ENCODE measurements at places on chromosomes 6 and 20.
A peak's percentile ranks its signal among the peaks of the same experiment; 100 is the strongest.

- no peak for DNase-seq
- no peaks in the 10 kb centered on the region for H3K27me3 ChIP-seq
- H3K4me1 ChIP-seq, result no peaks in the 10 kb centered on the region
- H3K36me3 ChIP-seq, result no peaks in the 10 kb centered on the region
- H3K27ac ChIP-seq, result no peak overlapping the region
- H3K4me3 ChIP-seq, result no peak overlapping the region
Measured at GRCh38 chr6:163585932-163586437, 171.5 kb downstream of the QKI start.

- H3K27ac ChIP-seq, result peak overlapping the region; percentile 86
- H3K27me3 ChIP-seq, result no peaks in the 10 kb centered on the region
- peak; percentile 36 for DNase-seq
- no peaks in the 10 kb centered on the region for H3K4me1 ChIP-seq
- H3K36me3 ChIP-seq, result no peaks in the 10 kb centered on the region
- H3K4me3 ChIP-seq, result no peak overlapping the region
Measured at GRCh38 chr6:167588920-167589614, 237.6 kb upstream of the AFDN start.

GRCh38 chr6:19394051-19394450 is 443.1 kb upstream of the ID4 start:
- no peaks in the 10 kb centered on the region for H3K27me3 ChIP-seq
- H3K27ac ChIP-seq, result no peak overlapping the region
- H3K4me1 ChIP-seq, result no peaks in the 10 kb centered on the region
- no peak overlapping the region for H3K4me3 ChIP-seq
- no peak for DNase-seq
- no peaks in the 10 kb centered on the region for H3K36me3 ChIP-seq

DNA sequence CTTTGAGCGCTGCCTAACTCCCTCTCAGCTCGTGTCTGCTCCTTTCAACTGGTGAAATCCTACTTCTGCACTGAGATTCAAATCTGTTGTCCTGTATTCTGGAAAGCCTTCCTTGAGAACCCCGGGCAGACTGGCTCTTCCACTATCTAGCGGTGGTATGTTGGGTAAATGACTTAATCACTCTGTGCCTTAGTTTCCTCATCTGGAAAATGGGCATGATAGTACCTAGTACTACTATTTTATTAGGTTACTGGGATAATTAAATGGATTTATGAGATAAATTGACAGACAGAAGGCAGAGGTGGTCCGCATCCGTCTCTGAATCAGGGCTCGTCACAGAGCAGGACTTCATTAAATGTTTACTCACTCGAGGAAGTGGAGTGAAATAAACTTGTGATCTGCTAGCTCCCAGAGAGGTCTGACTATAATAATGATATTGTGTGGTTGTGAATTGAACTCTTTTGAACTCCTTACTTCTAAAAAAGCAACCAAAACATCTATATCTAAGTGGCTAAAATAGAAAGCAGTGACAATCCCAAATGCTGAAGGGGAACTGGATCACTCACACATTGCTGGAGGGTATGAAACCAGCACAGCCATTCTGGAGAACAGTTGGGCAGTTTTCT is 26.6 kb downstream of the PPP1R16B start:
- no peaks in the 10 kb centered on the region for H3K27me3 ChIP-seq
- DNase-seq, result no peak
- no peak overlapping the region for H3K27ac ChIP-seq
- H3K36me3 ChIP-seq, result peaks cover 15% of the 10 kb centered on the region
- H3K4me3 ChIP-seq, result no peak overlapping the region

DNA sequence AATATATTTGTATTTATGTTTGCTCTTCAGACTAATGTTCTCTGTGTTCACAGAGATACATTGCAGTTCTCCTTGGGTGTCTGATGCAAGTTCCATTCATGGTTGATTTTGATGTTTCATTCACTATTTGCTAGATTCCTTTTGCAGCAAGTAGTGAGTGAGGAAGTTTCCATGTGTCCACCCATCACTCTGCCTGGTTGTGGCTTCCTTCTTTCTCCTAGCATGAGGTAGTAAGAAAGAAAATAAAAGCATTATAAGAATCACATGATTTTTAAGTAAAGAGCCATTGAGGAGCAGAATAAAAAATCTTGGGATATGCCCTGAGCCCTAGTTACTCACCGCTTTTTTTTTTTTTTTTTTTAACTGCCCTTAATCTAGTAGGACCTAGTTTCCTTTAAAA is 8.7 kb downstream of the SASH1 start:
- H3K27me3 ChIP-seq, result no peaks in the 10 kb centered on the region
- peaks cover 8% of the 10 kb centered on the region for H3K4me1 ChIP-seq
- H3K36me3 ChIP-seq, result no peaks in the 10 kb centered on the region

DNA sequence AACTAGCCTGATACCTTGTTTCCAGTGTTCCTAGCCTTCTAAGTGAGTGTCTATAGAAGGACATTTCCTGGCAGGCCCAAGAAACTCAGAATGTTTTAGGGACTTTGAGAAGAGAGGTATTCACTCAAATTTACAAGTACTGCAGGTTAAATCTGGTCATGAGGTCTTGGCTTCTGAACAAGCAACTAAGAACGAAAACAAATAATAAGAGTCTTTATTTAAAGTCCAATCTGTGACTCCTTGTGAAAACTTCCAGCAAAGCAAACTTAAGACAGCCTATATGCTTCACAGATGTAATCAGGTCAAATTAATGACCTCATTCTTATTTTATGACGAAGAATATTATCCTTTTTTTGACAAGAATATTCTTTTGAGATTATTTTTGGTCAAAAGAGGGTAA is 79.4 kb upstream of the PRSS16 start:
- no peaks in the 10 kb centered on the region for H3K27me3 ChIP-seq
- no peaks in the 10 kb centered on the region for H3K36me3 ChIP-seq
- DNase-seq, result no peak
- H3K27ac ChIP-seq, result no peak overlapping the region
- H3K4me1 ChIP-seq, result no peaks in the 10 kb centered on the region

DNA sequence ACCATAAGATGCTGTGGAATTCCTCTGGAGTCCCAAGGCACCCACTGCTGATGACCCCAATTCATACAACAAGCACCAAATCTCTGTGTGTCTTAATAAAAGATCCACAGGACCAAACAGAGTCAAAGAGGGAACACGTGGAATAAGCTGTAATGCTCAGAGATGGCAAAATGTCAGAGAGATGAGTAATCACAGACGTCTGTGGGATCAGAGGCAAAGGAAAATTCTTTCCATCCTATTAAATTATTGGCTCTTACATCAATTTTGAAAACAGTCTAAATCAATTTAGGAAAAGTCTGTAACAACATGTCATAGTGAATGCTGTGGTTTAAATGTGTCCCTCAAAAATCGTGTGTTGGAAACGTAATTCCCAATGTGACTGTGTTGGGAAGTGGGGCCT is 17.5 kb upstream of the SAMD3 start:
- no peaks in the 10 kb centered on the region for H3K27me3 ChIP-seq
- H3K36me3 ChIP-seq, result no peaks in the 10 kb centered on the region
- H3K4me1 ChIP-seq, result no peaks in the 10 kb centered on the region
- no peak for DNase-seq

GRCh38 chr6:127302728-127303660 is 36.3 kb downstream of the RNF146 start:
- peaks cover 28% of the 10 kb centered on the region for H3K36me3 ChIP-seq
- no peaks in the 10 kb centered on the region for H3K4me1 ChIP-seq
- H3K27me3 ChIP-seq, result no peaks in the 10 kb centered on the region
- no peak overlapping the region for H3K4me3 ChIP-seq
- no peak for DNase-seq
- H3K27ac ChIP-seq, result no peak overlapping the region

GRCh38 chr20:23101696-23102406 is 15.7 kb upstream of the CD93 start:
- no peak overlapping the region for H3K4me3 ChIP-seq
- H3K4me1 ChIP-seq, result peaks cover 8% of the 10 kb centered on the region
- H3K27me3 ChIP-seq, result no peaks in the 10 kb centered on the region

Data from endodermal cell (in vitro differentiated cells).